Stimulated activated CD8-positive, alpha-beta memory T cell treated with anti-CD3 and anti-CD28 coated beads, Interleukin-15, amount 100 ng/mL, for 24 hours (primary cell): ENCODE measurements at places on chromosomes 4 and X.

- no peak for DNase-seq
Measured at GRCh38 chr4:170446782-170447181, 357.0 kb upstream of the AADAT start.

DNA sequence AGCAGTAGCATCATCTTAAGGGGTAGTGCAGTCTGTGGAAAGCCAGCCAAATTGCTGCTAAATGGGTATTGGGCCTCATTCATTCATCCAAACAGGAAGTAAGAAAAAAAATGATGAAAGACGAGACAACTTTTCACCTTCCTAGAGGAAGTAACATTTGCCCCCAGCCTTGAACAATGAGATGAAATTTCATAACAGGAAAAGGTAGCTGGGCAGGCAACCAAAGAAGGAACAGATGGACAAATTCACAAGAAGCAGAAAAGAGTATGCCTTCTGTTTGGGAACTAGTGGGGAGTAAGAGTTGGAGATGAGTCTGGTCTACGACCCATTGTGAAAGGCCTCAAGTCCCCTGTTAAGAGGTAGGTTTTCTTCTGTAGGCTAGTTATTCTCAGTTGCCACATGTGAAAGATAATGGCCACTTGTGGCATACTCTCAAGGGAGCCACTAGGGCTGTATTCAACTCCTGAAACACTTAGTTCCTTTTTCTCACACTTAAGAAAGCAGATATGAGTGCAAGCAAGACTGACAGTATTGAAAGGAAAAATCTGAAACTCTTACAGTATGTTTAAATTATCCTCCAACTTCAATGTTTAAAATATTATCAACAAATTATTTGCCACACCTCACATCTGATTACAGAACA lies 190.4 kb downstream of the AR start:
- no peak for DNase-seq

DNA sequence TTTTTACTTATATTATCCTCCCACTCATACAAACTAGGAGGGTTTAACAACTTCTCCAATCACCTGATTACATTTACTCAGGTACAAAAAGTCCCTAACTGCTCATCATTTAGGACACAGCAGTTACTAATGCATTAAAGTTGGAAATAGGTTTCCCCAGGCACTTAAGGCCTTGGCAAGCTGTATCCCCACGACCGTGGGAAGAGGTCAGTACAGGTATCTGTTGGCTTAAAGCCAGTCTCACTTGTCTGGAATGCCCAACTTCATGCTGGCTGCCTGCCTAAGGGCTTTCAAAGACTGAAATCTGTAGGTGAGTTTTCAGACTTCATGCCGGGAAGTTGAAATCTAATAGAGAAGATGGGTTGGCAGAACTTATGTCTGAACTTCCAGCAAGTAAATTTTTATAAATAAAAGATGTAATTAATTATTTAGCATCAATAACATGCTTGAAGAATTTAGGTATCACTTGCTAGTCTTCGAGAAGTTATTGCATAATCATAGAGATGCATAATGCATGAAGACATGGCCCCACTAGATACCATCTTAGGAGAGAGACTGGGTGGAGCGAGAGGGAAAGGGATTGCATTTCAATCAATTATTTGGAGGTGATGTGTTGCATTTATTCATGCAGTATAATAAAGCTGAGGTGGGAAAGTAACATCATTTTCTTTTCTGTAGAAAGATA lies 54.2 kb downstream of the SCD5 start:
- DNase-seq, result no peak

- DNase-seq, result no peak
Measured at GRCh38 chr4:165364452-165365080, 14.2 kb upstream of the CPE start.

- no peak for DNase-seq
Measured at GRCh38 chrX:83508526-83509253, 600 bp downstream of the POU3F4 start.

GRCh38 chrX:139647597-139647996 lies 60.4 kb downstream of the MCF2 start:
- DNase-seq, result no peak

DNA sequence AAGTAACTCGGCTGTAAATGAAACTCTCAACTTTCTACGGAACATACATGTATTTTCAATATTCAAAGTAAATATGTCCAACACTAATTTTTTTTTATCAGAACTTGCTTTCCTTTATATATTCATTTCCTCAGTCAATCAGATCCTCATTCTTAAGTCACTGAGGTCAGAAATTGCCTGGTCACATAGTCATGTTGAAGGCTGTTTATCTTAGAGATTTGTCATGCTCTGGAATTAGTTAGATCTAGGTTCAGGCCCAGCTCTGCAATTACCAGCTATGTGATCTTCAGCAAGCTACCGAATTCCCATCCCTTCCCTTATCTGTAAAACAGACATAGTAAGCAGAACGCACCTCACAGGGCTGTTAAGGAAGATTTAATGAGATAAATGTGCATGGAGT lies 228.8 kb downstream of the SPCS3 start:
- no peak for DNase-seq

- no peak for DNase-seq
Measured at GRCh38 chr4:110666030-110666429, 43.2 kb upstream of the PITX2 start.

- DNase-seq, result no peak
Measured at GRCh38 chr4:4696530-4696929, 154.7 kb upstream of the STX18 start.

DNA sequence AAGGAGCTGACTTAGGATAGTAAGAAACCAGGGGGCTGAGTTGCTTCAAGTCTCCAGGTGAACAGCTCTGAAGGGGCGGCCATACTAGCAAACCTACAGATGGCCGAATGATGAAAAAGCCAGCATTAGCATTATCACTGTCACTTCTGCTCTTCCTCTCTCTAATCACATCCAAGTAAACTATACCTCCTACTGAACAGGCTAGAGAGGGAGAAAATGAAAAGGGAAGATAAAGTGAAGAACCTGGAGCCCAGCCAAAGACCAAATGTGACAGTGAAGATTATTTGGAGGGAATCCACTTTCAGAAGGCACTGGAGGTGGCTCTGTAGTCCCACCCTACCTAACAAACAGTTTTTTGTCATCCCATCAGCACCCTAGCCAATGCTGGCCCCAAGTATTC lies 50.4 kb upstream of the PRPS1 start:
- no peak for DNase-seq

GRCh38 chrX:12979026-12979607 lies 4.2 kb downstream of the TMSB4X start:
- no peak for DNase-seq

DNA sequence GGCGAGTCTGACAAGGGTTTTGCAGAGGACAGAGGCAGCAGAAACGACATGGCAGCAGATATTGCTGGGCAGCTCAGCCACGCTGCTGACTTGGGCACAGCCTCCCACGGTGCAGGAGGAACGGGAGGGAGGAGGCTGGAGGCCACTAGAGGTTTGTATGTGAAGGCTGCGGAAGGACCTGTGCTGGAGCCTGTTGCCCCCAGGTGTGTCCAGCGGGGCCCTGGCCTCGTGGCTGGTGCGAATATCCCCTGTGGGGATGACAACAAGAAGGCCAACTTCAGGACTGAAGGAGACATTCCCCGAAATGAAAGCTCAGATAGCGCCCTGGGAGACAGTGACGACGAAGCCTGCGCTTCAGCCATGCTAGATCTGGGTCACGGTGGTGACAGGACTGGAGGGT lies 100.2 kb downstream of the FNIP2 start:
- DNase-seq, result no peak

GRCh38 chr4:20338841-20339240 lies 87.1 kb downstream of the SLIT2 start:
- no peak for DNase-seq

DNA sequence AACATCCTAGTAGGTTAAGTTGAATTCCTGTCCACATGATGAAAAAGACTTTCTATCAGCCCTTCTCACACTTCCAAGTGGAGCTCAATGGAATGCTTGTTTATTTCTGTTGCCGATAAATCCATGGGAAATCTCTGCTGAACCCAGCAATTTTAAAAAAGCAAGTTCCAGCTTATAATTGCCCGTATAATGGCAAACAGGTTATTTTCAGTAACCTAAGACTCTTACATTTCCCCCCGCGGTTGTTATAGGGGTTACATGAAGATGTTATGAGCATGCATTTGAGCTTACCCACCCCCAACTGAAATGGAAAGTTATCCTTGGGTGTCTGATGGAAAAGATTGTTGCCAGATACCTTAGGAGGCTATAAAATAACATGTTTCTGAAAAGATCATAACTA lies 136.2 kb downstream of the PALLD start:
- no peak for DNase-seq

DNA sequence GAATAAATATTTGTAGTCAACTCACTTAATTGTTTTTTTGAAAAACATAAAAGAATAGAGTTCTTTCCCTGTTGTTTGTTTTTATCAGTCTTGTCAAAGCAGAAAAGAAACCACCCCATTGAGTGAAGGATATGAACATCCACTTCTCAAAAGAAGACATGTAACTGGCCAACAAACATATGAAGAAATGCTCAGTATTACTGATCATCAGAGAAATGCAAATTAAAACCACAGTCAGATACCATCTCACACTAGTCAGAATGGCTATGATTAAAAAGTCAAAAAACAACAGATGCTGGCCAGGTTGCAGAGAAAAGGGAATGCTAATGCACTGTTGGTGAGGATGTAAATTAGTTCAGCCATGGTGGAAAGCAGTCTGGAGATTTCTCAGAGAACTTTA lies 326.1 kb upstream of the EMCN start:
- DNase-seq, result no peak

DNA sequence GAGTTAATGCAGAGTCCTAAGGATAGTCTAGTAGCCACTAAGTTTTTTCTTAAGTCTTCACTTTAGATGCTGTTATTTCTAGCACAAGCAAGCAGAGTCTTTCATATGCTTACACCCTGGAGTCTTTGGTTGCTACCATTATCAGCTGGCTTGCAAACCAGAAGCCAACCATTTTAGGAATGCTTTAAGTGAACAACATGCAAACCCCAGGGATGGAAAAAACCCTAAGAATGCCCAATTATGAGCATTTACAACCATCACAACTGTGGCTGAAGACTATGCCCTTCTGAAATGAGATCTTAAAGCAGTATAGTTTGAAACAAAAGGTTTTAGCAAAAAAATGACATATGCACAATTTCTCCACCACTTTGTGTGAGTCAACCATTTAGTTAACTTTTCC lies 6.6 kb downstream of the MID1IP1 start:
- no peak for DNase-seq

DNA sequence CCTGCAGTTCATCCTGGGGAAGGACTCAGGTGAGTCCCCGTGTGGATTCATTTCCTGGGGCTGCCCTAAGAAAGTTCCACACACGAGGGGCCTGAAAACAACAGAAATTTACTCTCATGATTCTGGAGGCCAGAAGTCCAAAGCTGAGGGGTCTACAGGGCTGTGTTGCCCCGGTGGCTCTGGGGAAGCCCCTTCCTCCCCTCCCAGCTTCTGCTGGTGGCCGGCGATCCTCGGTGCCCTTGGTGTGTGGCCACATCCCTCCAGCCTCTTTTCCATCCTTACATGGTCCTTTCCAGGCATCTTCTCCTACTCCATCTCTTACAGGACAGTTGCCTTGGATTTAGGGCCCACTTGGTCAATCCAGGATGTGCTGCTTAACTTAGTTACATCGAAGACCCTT lies 15.1 kb downstream of the SH3BP2 start:
- DNase-seq, result no peak

DNA sequence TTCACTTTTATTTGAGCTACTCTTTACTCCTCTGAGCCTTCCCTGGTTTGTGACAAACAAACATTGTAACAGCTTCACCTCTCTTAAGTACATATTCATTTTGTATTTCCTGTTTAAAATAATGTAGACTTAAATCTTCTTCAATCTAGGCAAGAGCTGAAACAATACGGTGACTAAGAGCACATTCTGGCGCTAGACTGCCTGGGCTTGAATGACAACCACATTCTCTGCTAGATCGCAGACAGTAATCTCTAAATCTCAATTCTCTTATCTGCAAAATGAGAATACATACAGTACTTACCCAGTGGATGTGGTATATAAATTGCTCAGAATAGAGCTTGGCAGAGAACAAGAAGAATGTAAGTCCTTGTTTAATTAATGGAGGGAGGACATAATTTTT lies 144.8 kb downstream of the ARAP2 start:
- no peak for DNase-seq

GRCh38 chr4:26275281-26275680 lies 45.5 kb upstream of the RBPJ start:
- no peak for DNase-seq

DNA sequence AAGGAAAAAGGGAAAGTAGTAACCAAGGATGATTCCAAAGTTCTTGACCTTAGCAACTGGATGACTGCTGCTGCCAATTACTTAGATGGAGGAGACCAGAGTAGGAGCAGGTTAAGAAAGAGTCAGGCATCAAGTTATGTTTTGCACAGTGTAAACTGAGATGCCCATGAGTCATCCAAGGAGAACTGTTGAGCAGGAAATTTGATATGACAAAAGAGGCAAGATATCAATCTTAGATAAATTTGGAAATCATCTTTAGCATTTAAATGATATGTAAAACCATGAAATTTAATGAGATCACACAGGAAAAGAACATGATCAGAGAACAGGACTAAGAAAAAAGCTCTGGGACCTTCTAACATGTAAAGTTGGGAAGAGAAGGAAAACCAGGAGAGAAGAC lies 361.3 kb downstream of the OPHN1 start:
- no peak for DNase-seq

DNA sequence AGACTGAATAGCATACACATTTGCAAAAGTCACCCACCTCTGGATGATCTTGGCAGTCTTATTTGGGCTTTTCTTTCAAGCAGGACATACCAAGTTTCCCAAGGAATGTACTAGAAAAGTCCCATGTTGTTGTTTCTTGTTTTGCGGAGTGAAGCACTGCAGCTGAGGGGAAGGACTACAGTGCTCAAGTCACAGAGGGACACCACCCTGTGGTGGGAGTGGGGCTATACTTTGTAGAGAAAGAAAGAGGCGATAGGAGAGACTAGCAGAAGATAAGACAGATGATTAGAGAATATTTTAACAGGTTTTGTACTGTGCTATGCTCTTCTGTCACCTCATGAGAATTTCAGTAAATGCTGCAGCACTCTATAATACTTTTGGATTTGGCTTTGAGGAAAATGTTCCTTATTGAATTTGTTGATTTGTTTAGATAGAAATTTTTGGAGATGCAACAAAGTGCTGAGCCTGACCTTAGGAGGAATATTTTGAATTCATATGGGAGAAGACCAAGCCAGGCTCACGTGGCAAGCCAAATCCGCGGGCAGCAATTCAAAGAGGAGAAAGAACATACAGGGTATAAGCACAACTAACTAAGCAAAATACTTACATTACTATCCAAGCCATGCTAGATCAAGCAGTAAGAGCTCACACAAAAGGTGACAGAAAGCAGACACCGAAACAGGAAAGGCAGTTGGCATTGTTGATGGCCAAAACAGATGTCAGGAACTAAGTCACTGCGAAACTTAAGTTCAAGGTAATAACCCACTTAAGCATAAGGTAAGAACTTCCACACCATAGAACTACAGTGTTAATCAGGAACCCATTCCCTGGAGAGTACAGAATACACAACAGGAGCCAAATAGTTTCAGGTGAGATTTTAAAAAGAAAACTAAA lies 280.3 kb upstream of the INTU start:
- no peak for DNase-seq

DNA sequence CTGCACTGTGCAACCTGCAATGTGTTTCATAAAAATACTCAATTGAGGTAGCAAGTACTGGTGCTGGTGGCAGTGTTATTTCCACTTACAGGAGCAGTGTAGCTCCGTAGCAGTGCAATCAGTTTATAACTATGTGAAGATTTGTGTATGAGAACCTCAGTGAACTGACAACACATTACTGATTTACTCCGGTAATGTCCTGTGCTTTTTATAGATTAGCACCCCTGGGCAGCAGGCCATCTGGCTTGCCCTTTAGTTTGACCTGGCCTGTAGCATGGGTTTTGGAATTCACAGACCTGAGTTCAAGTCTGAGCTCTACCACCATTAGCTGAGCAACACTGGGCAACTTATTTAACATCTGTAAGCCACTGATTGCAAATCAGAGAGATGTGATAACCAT lies 78.6 kb upstream of the GBA3 start:
- DNase-seq, result no peak
